ENCODE measurements at places on chromosomes 16 and 17.
A peak's percentile ranks its signal among the peaks of the same experiment; 100 is the strongest.

GRCh38 chr16:75868636-75869632, 142.6 kb upstream of the CPHXL start:
- no peak for DNase-seq

DNA sequence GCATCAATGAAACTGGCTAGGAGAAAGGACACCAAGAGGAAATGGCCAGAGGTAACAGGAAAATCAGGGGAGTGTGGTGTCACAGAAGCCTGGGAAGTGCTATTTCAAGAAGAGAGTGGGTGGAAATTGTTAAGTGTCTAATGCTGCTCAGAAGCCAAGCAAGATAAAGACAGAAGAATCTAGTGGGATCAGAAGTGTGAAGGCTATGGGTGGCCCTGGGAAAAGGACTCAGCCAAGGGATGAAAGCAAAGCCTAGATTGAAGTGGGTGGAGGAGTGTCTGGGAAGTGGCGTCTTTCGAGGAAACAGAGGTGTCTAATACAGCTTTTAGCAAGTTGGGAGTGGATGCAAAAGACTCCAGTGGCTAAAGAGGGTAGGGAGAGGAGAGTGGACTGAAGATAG, 13.4 kb downstream of the PDZD9 start:
- DNase-seq, result no peak

- no peak for DNase-seq
These were observed 350.1 kb upstream of the KIF2B start for GRCh38 chr17:53472586-53472985.

- no peak for DNase-seq
These were observed 652 bp downstream of the PRAC2 start for GRCh38 chr17:48723423-48724250.

- DNase-seq, result no peak
These were observed 187.0 kb upstream of the CDH13 start for GRCh38 chr16:82439678-82440293.

DNA sequence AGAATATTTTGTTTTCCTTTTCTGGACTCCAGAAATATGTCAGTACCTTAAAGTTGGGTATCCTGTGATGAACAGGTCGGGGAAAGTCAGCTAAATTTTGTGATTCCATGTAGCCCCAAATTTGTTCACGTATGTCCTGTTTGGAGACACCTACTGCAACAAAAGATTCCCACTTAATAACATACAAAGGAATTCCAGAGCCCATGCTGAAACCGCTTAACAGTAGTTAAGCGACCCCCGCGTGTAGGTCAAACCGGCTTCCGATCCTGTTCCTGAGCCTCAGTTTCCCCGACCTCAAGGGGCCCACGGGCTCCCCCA, 477 bp downstream of the MTHFSD start:
- DNase-seq, result no peak

DNA sequence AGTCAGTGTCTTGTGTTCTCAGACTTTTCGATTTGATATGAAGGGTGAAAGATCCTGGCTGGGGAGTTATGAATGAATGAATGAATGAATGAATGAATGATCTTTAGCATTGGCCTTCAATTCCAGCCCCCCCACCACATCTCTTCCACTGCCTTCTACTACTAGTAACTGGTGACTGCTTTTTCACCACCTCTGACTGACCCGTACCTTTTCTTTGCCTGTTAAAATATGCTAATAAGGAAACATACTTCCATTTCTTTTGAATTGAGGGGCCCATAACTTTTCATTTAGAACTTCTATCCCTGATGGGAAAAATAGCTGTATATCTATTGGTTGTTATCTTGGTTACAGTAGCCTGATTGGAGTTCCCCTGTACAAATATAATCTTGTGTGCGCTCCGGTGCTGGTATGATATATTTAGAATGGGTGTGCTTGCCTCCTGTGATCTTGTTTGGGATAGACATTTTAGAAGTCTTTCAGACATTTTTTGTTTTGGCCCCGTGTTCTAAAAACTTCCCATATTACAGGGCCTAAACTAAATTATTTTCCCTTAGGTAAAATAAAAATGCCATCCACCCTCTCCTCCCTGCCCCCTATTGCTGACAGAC, 3.4 kb downstream of the LYRM1 start:
- no peak for DNase-seq

DNA sequence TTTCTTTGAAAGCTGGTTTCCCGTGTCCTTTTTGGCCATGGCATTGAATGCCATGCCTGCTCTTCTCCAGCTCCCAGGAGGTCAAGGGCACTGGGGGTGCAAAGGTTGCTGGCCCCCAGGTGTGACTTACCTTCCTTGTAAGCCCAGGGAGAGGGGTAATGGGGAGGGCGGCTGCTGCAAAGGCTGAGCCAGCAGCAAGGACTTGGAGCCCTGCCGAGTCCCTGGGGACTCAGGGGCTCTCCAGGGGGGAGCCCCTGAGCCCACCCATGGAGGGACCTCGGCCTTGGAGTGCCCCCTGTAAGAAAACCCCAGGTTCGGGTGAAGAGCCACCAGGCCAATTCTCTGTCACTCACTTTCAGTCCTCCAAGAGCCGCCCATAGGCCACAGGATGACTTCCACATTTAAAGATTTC, 5.9 kb upstream of the CCL22 start:
- no peak for DNase-seq

GRCh38 chr17:17384291-17384615, 81.1 kb downstream of the NT5M start:
- no peak for DNase-seq

DNA sequence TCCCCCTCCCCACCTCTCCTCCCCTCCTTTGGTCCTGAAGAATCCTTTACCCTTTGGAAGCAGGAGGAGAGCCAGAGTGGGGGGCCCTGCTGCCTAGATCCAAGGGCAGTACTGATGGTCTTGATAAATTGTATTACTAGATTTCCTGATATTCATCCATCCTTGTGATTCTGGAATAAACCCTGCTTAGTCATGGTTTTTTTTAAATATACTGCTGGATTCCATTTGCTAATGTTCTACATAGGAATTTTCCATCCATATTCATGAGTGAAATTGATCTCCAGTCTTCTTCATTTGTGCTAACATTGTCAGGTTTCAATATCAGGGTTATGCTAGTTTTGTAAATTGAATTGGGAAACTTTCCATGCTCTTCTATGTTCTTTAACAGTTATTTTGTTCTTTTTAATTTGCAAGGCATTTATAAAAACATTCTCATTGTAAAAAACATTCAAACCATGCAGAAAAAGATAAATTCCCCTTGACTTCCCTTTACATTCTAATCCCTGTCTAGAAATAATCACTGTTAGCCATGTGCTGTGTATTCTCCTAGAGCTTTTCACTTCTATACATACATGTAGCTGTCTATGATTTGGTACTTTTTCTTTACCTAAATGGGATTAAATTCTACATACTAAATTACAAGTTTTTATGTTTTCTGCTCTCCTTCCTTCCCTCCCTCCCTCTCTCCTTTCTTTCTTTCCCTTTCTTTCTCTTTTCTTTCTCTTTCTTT, 56.7 kb downstream of the CCDC42 start:
- DNase-seq, result no peak

DNA sequence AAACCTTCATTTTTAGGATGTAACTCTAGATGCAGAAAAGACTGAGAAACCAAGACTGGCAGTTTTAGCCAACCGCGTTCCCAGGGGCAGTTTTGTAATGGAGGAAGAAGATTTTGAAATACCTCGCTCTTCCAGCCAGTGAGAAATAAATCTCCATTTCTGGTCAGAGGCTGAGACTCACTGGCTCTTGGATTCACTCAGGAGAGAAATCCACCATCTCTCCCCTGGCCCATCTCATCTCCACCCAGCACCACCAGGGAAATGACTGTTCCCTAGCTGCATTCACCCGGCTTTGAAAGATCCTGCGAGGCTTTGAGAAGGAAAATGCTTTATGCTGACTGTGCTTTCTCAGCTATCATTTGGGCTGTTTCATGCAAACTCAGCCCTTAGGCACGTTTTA, 185.2 kb downstream of the SOX9 start:
- no peak for DNase-seq

DNA sequence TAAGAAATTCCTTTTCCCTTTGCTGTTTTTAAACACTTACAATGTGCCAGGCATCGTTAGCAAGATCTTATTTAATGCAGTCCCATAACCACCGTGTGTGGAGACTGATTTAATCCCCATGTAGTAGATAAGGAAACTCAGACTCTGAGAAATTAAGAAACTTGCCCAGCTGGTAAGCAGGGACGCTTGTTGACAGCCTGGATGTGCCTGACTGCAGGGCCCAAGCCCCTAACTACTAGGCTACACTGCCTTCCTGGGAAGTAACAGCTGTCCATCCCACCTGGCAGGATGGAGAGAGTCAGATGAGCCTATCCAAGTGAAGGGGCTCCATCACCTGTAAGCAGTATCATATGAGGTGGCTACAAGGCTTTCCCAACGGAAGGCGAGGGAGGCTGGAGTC, 23.1 kb downstream of the CDK5RAP3 start:
- DNase-seq, result no peak

- no peak for DNase-seq
These were observed 67.8 kb downstream of the GRIN2A start for GRCh38 chr16:10114409-10114808.

- DNase-seq, result no peak
These were observed 44.9 kb upstream of the CDC42EP4 start for GRCh38 chr17:73356561-73357170.

GRCh38 chr17:44081681-44082080, 11.1 kb downstream of the G6PC3 start:
- no peak for DNase-seq

GRCh38 chr17:73371836-73372235, 60.0 kb upstream of the CDC42EP4 start:
- no peak for DNase-seq

- peak; percentile 35 for DNase-seq
These were observed 119.0 kb downstream of the SNX29 start for GRCh38 chr16:12095275-12096156.

GRCh38 chr17:6052926-6053325, 17.3 kb upstream of the WSCD1 start:
- DNase-seq, result no peak

GRCh38 chr16:59113004-59113670, 379.0 kb upstream of the GOT2 start:
- DNase-seq, result no peak

DNA sequence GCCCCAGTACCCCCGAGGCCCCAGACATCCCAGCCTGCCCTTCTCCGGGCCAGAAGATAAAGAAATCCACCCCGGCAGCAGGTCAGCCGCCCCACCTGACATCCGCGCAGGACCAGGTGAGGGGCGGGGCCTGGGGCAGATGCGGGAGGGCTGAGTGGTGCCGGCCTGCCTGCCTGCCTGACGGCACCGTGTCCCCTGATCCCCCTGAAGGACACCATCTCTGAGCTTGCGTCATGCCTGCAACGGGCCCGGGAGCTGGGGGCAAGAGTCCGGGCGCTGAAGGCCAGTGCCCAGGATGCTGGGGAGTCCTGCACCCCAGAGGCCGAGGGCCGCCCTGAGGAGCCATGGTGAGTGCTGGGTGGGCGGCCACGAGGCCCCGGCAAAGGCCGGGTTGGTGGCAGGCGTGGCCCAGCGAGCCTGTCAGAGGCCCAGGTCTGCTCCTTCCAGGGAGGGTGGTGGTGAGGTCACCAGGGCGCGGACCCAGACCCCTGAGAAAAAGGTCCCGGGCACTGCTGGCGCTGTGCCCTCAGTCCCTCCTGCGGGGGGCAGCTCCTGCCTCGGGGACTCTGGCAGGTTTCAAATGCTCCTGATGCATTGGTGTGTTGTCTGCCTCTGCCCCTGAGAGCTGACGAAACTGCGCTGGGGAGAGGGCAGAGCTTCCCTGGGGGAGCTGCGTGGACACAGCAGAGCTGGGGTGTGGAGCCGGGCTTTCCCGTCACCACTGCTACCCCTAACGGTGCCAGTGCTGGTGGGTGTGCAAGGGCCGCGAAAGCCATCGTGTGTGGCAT, 1.2 kb downstream of the CDT1 start:
- no peak for DNase-seq

GRCh38 chr16:63577891-63578290, 1541.7 kb upstream of the CDH8 start:
- no peak for DNase-seq

- no peak for DNase-seq
These were observed 19.2 kb downstream of the PIP4K2B start for GRCh38 chr17:38779965-38780752.

DNA sequence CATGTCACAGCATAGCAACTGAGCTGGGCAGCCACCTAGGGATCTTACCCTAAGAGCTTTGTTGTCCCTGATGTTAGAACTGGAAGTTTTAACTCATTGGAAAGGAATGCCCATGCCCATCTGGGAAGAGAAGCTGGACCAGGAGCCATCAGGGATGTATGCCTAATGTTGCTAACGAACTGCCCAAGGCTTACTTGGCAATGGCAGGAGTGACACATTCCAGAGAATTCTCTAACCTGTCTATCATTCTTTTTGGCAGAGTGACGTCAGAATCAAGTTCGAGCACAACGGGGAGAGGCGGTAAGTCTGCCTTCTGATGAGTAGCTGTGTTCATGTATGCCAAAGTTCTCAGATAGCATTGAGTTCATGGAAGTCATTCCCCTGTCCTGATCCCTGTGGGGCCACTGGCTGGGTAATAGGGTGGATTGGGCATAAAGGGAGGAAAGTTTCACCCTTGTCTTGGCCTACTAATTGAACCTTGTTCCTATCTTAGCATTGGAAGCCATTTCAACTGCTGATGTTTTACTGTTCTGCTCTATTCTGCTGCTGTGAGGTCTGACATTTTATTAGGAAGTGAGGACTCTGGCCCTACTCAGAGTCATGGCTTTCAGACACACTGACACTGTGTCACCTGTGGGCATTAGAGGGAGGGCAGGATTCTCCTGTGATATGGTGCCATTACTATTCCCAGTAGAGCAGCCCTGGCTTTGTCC, 23.7 kb downstream of the MAP3K3 start:
- DNase-seq, result no peak

DNA sequence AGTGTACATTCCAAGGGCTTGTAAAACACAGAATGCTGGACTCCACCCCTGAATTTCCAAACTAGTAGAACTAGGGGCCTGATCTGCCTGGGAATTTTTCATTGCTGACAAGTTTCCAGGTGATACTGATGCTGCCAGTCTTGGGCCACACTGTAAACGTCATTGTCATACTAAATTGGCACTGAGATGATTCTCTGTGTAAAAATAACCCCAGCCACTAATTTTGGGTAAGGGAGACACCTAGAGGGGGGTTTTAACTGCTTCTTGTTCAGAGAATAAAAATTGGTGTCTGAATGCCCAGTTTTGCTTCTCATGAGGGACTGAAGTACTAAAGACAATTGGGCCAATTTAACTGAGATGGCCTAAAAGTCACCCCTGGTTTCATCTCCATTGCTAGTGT, 5.0 kb upstream of the CDH13 start:
- no peak for DNase-seq

GRCh38 chr17:38982858-38983746, 15.9 kb upstream of the FBXO47 start:
- peak; percentile 20 for DNase-seq

- DNase-seq, result no peak
These were observed 5.6 kb downstream of the ITGA2B start for GRCh38 chr17:44383861-44384260.

GRCh38 chr17:78526231-78527025, 50.8 kb downstream of the DNAH17 start:
- DNase-seq, result no peak

GRCh38 chr17:40312131-40312731, 3.3 kb downstream of the RARA start:
- no peak for DNase-seq

All from stimulated activated CD4-positive, alpha-beta T cell treated with anti-CD3 and anti-CD28 coated beads, Interleukin-12 subunit alpha, Interleukin-12 subunit beta, amount 100 ng/mL, for 24 hours (primary cell).